Retina (tissue), 1 donor: ENCODE measurements at places on chromosomes 13 and 19.

- DNase-seq: no peak
These were observed 431.2 kb downstream of the FOXO1 start for GRCh38 chr13:40235160-40235796.

DNA sequence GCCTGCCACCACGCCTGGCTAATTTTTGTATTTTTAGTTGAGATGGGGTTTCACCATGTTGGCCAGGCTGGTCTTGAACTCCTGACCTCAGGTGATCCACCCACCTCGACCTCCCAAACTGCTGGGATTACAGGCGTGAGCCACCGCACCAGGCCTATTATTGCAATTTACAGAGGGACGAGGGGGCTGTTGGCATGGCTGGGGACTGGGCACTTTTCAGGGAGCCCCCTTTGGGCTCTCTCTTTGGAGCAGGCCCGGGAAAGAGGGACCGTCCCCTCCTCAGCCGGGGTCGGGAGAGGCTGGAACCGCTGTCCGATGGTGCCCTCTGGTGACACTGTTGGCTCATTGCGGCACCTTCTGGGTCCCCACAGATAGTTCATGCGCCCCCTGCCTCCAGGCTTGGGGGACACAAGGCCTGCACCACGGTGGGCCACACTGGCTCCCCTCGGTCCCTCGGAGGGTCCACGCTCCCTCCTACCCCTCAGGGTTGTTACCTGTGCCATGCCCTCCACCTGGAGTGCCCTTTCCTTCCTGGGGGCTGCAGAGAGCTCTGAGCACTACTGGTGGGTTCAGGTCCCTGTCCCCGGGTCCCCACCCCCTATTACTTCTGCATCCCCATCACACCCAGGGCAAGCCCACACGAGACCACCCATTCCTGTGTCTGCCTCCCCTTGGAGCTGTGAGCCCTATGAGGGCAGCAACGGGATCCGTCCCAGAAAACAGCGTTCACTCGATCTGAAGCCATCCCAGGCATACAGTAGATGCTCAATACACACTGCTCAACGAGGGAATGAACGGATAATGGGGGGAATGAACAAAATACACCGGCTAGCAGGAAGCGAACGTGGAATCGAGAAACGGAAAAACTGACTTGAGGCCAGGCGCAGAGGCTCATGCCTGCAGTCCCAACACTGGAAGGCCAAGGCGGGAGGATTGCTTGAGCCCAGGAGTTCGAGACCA lies 12.5 kb downstream of the FEM1A start:
- DNase-seq: peak; percentile 81

GRCh38 chr13:76687467-76687866 lies 198.7 kb downstream of the KCTD12 start:
- no peak for DNase-seq

- no peak for DNase-seq
These were observed 10.8 kb downstream of the STAP2 start for GRCh38 chr19:4327877-4328242.

GRCh38 chr13:43044720-43045301 lies 21.4 kb downstream of the DNAJC15 start:
- DNase-seq: no peak

GRCh38 chr19:31164791-31165251 lies 184.4 kb downstream of the TSHZ3 start:
- DNase-seq: peak; percentile 68

GRCh38 chr13:110126391-110126961 lies 180.5 kb downstream of the COL4A1 start:
- peak; percentile 85 for DNase-seq

GRCh38 chr19:31270897-31271296 lies 78.3 kb downstream of the TSHZ3 start:
- DNase-seq: no peak

- DNase-seq: no peak
These were observed 1.8 kb upstream of the INSR start for GRCh38 chr19:7295912-7296536.

GRCh38 chr19:35860818-35861639 lies 4.3 kb downstream of the KIRREL2 start:
- DNase-seq: peak; percentile 72

DNA sequence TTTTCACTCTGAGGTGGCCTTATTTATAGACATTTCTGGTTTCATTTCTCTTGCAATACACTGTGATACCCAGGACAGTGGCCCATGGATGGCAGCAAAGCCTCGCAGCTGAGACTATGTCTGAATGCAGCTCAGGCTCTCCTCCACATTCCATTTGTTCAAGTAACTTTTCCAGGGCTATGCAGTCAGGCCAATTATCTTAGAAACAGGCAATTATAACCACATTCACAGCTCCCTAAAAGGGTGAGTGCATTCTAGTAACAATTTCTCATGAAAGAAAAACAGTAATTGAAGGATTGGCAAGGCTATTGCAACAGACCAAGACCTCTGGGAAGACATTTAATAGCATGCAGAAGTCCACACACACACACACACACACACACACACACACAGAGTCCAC lies 264.0 kb downstream of the TBC1D4 start:
- DNase-seq: peak; percentile 29

DNA sequence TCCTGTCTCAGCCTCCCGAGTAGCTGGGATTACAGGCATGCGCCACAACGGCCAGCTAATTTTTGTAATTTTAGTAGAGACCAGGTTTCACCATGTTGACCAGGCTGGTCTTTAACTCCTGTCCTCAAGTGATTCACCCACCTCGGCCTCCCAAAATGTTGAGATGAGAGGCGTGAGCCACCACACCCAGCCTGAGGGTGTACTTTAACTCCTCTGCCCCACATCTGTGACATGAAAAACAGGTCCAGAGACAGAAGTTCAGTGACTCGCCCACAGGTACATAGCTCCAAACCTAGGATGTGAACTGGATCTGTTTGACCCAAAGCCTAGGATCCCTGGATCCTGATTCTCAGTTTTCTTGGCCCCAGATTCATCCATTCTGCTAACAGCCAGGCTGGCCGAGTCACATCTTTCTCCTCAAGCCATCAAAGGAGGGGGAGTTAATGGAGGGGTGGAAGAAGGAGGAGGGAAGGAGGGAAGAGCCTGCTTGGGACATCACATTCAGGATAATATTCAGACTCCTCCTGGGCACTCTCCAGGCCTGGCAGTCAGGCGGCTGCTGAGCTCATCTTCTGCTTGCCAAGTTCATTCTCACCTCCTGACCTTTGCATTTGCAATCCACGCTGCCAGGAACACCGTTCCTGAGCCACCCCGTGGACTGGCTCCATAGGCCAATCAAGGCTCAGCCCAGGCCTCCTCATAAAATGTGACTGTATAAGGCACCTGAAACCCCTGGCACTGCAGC lies 3.1 kb downstream of the SPC24 start:
- no peak for DNase-seq

DNA sequence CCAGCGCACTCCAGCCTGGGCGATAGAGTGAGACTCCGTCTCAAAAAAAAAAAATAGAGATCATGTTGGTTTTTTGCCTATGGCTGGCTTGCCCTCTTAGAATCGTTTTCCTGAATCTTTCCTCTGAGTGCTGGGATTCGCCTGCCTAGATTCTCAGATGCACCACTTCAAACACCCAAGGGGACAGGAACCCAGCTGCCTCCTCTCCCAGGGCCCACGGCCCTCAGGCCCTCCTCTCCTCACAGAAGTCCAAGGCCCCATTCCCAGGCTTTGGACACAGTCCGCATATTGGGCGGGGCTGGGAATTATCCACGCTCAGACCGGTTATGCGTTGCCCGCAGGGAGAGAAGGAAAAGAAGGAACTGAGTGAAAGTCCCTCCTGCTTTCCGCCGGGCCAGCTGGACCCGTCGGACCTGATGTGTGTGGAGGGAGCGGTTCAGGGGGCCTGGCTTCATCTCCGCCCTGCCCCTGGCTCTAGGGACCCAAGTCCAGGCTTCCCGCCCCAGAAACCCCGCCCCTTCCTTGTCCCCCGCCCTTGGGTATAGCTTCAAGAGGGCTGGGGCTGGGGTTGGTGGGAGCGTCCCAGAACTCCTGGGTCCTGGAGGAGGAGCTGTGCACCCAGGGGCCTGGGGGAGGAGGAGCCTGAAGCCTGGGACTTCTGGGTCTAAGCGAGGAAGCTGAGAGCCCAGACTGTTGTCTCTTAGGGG lies 5.8 kb downstream of the PPFIA3 start:
- DNase-seq: peak; percentile 30

DNA sequence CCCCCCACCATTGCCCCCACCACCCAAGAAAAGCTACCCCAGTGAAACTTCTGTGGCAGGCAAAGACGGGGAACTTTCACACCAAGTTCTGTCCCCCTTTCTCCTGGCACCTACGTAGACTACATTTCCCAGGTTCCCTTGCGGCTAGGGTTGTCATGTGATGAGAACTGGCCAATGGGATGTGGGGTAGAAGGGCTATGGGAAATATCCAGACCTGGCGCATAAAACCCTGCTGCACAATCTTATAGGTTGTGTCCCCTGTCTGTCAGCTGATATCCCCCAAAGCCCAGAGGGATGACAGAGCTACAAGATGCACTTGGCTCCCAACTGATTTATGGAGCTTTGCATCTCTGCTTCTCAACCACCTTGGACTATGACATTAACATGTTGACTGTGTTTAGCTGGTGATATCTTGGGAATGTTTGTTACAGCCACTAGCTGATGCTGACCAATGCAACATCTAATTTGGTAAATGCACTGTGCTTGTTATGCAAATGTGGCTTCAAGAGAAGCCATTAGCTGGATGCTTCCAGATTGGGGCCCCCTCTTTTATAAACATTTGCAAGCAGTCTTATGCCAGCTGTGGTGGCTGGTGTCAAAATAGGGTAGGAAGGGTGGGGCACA lies 6.1 kb downstream of the SH2D3A start:
- no peak for DNase-seq

DNA sequence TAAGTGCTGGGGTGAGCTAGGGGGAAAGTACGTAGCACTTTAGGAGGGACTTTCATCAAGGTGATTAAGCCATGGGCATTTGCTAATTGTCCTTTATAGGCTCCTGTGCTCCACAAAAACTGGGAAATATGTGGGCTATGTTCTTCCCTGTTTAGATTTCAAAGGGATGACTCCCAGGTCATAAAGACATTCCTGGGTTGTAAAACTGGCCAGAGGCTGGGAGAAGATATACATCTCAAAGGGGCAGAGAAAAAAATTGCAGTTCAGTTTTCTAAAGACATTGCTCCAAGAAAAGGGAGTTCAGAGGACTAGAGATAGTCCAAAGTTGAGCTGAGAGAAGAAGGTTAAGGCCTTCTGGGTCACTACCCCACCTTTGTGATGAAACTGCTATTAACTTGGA lies 204.8 kb downstream of the MYO16 start:
- DNase-seq: no peak

- DNase-seq: no peak
These were observed 163.9 kb downstream of the KCTD15 start for GRCh38 chr19:33960566-33960965.

GRCh38 chr19:18233224-18233825 lies 7.1 kb upstream of the PDE4C start:
- no peak for DNase-seq

- DNase-seq: peak; percentile 59
These were observed 193.3 kb downstream of the KATNAL1 start for GRCh38 chr13:30113983-30114570.

DNA sequence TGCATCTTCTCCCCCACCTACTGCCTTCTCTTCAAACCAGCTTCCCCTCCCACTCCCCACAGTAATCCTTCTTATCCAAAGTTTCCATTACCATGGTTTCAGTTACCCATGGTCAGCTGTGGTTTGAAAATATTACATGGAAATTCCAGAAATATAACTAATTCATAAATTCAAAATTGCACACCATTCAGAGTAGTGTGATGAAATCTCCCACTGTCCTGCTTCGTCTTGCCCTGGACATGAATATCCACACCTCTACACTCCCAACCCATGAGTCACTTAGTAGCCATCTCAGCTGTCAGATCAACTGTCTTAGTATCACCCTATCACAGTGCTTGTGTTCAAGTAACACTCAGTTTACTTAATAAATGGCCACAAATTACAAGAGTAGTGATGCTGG lies 3.8 kb upstream of the KCTD12 start:
- no peak for DNase-seq

- no peak for DNase-seq
These were observed 63.7 kb downstream of the KL start for GRCh38 chr13:33079960-33080359.

DNA sequence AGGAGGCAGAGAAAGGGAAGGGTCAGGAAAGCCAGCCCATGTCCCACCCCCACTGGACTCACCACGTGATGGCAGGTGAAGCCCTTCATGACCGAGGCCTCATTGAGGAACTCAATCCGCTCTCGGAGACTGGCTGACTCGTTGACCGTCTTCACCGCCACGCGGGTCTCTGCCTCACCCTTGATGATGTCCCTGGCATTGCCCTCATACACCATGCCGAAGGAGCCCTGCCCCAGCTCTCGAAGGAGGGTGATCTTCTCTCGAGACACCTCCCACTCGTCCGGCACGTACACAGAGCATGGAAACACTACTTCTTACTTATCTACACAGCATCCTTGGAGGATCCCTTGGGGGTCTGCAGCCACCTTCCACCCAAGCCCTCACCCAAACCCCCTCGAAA lies 55.7 kb downstream of the ZNF557 start:
- DNase-seq: no peak

DNA sequence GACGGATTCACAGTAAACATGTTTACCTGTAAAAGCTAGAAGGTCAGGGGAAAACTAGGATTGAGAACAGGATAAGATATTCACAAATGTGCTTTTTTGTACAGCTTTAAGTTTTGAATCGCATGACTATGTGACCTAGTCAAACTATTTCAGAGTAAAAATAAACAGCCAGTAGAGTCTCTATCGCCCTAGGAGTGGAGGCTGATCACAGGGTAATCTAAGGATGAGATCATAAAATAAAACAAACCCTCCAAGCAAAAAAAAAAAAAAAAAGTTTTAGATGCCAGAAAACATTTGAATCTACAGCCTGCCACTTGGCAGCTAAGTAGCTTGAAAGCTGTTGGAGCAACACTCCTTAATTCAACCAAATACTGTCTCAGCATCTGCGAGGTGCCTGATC lies 26.8 kb downstream of the ZNF350 start:
- no peak for DNase-seq

DNA sequence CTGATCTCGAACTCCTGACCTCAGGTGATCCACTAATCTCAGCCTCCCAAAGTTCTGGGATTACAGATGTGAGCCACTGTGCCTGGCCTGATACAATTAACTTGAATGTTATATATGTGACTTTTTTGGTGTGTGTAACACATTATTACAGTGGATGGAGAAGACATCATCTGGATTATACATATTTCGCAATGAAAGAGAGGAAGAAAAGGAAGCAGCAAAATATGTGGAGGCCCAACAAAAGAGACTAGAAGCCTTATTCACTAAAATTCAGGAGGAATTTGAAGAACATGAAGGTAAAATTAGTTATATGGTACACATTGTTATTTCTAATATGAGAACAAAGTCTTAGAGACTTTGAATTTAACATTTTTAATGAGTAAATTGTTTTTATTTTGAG lies 55.5 kb downstream of the BRCA2 start:
- DNase-seq: no peak

GRCh38 chr13:35143123-35143522 lies 201.1 kb downstream of the NBEA start:
- DNase-seq: no peak

- DNase-seq: peak; percentile 20
These were observed 62.2 kb upstream of the ARGLU1 start for GRCh38 chr13:106630162-106630561.

GRCh38 chr13:101090287-101090686 lies 326.0 kb downstream of the NALCN start:
- no peak for DNase-seq

- no peak for DNase-seq
These were observed 32.8 kb downstream of the ANKRD10 start for GRCh38 chr13:110881839-110882627.
